Posterior vena cava (tissue), 2 donors: ENCODE measurements at places on chromosomes 3 and 15. TPM values are rescaled to one million over a fixed set of nuclear protein-coding genes. Genes with fewer than 3 reads are reported as not detected.

The IMPG2 gene
- 0.38 TPM for total RNA-seq

The C2CD4A gene
- not detected for total RNA-seq

The SORD gene
- total RNA-seq, result 6.7 TPM

The EPHA3 gene
- 15.5 TPM for total RNA-seq

The PARL gene
- total RNA-seq, result 60.7 TPM

The CP gene
- total RNA-seq, result 13.7 TPM

The KLF13 gene
- total RNA-seq, result 49.6 TPM

DNA sequence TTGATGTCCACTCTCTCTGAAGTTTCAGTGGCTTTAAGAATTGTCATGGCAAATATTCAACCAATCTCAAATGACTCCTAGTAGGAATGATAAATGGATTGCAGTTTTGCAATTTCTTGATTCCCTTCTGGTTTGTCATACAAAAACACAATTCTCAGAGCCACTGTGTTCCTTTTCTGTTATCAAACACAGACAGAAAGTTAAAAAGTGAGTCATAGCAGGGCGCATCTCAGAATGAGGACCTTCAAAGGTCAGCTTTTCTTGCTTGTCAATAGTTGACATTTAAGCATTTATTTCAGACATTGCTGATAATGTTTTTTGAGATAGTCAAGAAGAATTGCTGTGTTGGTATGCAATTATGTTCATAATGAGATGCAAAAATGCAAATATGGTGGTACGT is 405.9 kb downstream of the NR2F2 start:
- no peak for DNase-seq

DNA sequence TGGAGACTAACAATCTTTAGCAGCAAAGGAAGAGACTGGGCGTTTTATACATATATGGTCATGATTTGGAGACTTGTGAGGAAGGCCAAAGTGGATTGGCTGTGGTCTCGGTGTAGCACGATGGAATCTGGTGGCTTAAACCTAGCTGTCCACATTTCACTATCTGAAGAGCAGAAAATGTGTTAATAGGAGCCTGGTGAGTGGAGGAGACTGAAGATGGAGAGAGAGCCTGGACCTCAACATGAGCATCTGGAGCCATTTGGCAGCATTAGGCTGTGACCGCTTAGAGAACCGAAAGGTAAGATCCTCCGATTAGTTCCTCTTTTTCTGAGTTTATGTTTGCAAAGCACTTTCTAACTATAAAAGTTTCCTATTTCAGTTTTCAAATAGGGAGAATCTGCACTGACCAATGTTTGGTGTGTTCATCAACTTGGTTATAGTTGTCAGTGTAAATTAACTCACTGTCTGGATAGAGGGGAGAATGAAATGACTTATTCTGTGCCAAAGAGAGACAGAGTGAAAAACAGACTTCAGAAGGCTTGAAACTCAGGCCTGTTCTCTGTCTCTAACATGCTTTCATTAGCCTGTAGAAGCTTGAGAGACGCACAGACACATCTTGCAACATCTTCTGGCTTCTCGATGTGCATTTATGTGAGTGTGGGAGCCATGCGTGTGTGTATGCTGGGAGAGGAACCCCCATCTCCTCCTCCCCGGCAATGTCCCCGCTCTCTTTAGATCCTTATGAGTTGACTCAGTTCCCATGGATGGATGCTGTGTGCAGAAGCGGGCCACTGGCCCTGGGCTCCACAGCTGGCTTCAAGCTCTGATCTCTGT is 244.7 kb upstream of the TBL1XR1 start:
- DNase-seq, result no peak

GRCh38 chr3:97885931-97886824 is 64.4 kb downstream of the CRYBG3 start:
- DNase-seq, result no peak
